Kasumi-1 (cell line): ENCODE measurements at places on chromosomes 13 and 19.
A peak's percentile ranks its signal among the peaks of the same experiment; 100 is the strongest.

GRCh38 chr13:73608157-73608516 lies 526.1 kb downstream of the KLF12 start:
- DNase-seq: no peak

DNA sequence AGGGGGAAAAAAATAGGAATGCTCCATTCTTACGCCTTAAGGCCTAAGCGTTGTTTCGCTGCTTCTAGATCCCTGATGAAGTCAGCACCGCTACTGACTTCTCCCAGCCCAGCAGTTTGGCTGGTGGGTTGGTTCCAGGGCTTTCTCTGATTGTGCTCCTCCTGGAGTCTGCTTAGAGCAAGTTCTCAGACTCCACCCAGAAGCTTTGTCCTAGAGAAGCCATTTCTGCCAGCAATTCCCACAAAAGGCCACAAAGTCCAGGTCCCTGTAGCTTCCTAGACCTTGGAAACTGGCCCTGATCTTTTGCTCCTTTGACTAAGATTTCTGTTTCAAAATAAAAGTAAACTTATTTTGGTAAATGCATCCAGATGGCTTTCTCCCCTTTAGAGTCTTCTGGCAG lies 65.4 kb downstream of the KCTD12 start:
- DNase-seq: no peak

DNA sequence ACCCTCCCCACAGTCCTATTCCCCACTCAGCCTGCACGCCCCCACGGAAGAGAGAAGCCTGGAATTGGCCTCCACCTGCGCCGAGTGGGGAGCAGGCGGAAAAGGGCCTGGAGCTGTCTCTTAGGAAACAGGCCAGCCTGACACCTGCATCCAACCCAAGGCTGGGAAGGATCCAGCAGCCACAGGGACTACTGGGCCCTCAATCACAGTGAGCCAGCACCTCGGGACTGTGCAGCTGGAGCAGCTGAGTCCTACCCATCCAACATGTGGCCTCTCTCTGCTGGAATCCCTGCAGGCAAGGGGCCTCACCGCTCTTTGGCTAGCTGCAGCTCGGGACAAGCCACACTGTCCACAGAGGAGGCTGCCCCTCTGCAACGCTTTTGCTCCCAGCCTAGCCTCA lies 8.3 kb upstream of the EPHX3 start:
- no peak for DNase-seq

DNA sequence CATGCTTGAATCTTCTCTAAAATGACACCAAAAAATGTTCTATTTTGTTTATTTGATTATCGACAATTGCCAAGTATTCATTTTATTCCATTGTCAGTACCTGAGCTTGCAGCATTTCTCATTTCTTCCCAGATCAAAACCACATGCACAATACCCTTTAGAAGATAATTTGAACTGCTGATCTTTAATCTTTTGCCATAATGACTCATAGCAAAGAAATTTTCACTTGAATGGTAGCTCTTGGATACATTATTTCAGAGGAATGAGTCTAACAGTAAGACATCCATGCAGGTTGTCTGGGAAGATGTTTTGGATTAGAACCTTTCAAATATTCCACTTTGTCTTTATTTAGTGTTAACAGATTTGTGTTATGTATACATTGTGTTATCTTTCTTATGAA lies 42.0 kb upstream of the RXFP2 start:
- no peak for DNase-seq

DNA sequence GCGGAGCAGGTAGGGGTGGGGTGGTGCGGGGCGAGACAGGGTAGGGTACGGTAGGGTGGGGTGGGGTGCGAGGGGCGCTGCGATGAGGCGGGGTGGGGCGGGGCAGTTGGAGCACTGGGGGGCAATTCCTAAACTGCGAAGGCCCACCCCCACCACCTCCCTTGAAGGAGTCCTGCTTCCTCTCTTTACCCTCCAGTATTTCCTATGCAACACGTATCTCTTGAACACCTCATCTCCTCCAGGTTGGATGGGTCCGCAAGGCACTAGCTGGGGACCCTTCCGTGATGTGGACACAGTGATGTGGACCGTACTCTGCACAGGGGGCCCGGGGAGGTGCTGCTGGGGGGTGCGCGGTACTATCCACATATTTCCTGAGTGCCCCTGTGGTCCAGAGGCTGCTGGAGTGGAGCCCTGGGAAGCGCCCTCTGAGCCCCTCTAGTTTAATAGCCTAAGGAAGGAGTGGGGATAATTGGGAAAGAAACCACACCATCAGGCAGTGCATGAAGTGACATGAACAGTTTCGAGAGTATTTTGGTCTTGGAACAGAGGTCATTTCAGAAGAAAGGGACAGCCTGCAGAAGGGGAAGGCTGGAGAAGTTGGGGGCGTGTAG lies 1.1 kb downstream of the IL17D start:
- DNase-seq: no peak

GRCh38 chr19:19304186-19304965 lies 15.9 kb downstream of the SUGP1 start:
- no peak for DNase-seq

GRCh38 chr13:30907121-30907861 lies 1.2 kb downstream of the MEDAG start:
- DNase-seq: no peak

DNA sequence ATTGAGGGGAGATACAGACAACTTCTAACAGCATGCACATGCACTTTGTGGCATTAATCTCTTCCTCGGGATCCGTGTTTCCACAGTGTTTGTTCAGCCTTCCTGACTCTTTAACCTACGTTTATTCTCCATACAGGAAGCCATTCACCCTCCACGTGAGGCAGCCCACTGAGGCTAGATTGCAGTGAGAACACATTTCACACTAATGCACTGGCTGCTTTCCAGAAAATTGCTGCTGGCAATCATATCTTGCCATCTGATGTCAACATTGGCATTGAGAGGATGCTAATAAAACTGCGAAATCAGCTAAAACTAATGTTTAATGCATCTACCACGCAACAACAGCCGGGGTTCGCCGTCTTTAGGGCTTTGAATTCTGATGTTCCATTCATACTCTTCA lies 30.0 kb downstream of the DCLK1 start:
- no peak for DNase-seq

DNA sequence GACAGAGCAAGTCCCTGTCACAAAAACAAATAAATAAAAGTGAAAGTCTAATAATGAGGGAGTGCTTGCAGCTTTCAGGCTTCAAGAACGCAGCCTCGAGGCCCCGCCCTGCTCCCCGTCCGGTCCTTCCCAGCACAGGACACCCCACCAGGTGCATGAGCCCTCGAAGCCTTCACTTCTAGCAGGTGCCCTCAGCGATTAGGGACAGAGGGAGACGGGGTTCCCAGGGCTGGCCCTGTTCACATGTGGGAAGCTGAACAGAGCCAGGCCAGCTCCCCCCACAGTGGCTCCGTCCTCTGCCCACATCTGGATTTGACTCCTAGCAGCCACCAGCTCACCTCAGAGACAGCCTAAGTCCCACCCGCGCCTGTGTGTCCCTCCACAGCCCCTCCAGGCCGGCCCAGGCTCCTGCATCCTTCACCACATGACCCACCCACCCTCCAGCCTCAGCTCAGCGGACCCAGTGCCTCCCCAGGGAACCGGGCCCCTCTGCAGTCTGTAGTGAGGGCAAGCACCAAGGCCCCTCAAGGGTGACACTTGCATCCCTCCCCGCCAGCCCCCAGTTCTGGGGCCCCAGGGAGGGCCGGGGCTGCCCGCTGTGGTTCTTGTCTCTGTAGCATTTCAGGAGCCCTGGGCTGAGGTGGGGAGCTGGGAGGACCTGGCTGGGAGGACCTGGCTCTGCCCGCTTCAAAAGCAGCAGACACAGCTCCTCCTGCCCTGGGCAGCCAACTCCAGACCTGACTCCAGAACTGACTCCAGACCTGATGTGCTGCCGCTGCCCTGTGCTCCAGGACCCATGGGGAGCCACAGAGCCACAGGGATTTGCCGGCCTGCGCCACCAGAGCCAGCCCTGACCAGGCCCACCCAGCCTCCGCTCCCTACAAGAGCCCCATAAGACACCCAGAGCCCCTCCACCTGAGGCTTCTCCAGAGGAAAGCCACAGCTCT lies 27.2 kb downstream of the GPX4 start:
- DNase-seq: no peak

- DNase-seq: no peak
These were observed 11.7 kb downstream of the UGGT2 start for GRCh38 chr13:96041326-96042110.

- DNase-seq: peak; percentile 54
These were observed 787 bp downstream of the ZNF580 start for GRCh38 chr19:55641426-55642152.

GRCh38 chr13:100434010-100434763 lies 154.4 kb downstream of the GGACT start:
- no peak for DNase-seq

DNA sequence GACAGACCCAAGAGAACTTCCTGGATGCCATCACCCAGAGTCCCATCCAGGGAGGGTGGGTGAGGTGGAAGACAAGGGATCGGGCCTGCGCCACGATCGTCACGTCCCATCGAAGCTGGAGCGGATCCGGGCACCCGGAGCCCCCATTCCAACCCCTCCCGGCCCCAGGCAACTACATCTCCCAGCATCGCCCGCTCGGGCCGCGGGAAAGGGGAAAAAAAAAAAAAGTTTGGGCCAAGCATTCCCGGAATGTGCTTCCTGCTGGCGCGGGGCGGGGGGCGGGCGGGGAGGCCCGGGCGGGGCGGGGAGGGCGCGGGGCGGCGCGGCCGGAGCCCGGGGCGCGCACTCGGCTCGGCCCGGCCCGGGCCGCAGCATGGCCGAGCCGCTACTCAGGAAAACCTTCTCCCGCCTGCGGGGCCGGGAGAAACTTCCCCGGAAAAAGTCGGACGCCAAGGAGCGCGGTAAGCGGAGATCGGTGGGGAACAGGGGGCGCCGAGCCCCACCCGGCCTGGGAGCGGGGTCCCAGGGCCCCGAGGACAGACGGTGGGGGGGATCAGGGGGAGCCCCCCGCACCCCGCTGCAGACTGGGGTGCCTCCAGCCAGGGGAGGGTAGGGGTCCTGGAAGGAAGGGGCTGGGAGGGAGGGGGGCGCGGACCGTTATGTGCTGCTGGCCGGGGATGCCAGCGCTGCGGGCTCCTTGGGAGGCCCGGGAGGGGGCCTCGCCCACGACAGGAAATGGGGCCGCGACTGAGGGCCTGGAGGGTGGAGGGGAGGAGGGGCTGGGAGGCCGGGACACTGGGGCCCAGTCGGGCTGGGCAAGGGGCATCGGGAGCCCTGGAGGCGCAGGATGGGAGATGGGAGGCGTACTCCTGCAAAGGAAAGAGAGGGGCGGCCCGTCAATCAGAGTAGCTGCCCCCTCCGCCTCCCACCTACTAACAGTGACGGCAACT lies at the start of gene SYDE1:
Gene SYDE1, plus strand, starts transcription at position 341 of the 950 bp plus-strand sequence. Its CDS starts 33 bp downstream, at position 374.
- no peak for DNase-seq

DNA sequence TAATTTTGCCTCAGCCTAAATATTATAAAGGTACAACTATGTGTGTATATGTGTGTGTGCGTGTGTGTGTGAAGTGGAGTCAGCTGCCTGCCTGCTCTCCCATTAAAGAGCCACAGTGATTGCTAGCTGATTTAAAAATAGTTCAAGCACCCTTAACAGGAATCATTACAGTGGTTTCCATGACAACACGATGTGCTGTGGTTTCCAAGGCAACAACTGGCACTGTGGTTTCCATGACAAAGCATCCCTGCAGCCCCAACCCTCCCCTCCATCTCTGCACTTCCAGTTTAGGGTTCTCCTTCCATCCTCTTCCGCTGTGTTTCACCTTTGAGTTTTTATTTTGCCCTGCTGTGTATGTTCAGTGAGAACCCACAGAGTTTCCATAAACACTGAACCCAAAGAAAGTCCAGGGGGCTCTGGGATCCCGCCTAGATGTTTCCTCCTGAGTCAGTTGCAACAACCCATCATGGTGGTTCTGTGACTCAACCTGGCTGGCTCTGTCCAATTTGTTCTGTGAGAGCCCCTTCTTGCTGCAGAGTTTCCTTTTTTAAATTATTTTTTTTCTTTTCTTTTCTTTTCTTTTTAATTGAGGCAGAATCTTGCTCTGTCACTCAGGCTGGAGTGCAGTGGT lies 7.1 kb upstream of the PNMA8A start:
- no peak for DNase-seq

DNA sequence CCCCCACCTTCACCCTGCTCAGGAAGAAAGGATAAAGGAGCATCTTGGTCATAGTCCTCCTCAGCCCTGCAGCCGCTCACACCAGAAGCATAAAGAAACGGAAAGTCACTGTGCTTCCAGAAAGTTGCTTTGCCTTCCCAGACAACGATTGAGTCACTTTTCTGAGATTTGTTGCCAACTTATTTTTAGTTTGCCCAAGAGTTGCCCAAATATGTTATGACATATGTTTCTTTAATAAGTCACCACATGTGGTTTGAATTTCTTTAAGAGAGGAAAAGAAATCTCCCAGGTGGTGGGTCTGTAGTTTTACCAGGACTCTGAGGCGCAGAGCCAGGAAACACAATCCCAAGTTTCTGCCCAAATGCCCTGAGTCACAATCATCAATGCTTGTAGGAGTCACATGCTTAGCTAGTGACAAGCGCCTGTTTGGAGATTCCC lies 63.4 kb upstream of the LRCH1 start:
- no peak for DNase-seq
